NCI-H1092 treated with DMSO at 0.1 percent for 48 hours (cell line): ENCODE measurements at places on chromosomes 6 and 20.

- peak; percentile 5 for DNase-seq
Observed at GRCh38 chr20:51412951-51413481, 129.5 kb downstream of the NFATC2 start.

DNA sequence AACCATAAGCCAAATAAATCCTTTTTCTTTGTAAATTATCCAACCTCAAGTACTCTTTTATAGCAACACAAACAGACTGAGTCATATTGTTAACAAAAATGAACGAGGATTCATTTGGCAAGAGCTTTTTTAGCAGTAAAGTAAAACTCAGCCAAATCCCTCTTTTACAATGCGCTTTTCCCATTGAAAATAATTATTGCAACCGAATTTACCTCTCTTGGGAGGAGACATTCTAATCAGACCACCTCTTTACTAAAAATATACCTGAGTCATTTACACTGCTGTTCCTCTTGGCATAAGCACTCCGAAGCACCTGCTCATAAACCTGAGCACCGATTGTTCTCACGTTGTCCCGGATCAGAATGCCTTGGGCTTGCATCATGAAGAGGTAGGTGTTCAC, 57.4 kb downstream of the B4GALT5 start:
- no peak for DNase-seq

DNA sequence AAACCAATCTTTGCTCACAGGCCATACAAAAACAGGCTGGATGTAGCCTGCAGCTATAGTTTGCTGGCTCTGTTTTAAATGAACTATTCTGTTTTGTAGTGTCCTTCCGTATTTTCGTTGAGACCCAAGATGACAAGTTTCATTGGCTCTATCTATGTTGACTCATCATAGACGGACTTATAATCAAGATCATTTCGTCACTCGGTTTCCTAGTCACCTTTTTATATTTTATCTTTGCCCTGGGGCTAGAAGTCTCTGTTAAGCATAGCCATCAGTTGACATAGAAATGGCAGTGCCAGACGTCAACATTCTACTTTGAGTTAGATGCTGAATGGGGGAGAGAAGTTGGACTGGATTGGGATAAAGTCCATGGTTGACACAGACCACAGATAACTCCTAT, 4.8 kb downstream of the PLEKHG1 start:
- no peak for DNase-seq

DNA sequence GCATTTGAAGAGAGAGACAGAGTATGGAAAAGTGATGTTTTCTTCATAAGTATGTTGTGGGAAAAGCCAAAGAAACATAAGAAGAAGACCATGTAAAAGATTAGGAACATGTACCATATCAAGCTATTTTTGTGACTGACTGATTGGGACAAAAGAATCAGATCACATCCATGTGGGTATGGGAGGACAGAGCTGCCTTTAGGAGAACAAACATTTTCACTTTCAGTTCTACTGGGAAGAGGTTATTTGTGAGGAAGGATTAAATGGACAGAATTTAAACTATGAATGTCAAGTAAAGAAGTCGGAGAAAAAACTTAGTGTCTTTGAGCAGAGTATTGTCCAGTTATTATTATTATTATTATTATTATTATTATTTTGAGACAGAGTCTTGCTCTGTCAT, 124.4 kb upstream of the HCRTR2 start:
- no peak for DNase-seq

DNA sequence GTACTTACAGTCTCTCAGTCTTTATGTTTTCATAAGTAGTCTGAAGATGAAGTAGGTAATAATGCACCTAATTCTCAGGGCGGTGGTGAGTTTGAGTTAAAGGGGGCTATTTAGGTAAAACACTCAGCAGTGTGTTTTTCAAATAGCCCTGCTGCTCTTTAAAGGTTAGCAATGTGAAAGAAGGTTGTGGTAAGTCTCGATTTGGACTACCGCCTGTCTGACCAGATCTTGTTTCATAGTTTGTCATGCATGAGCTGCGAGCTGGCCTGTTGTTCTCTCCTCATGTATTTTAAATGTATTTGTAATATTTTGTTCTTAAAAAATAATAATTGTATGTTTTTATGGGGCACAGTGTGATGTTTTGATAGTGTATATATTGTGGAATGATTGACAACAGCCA, 340.2 kb downstream of the DHX35 start:
- no peak for DNase-seq

DNA sequence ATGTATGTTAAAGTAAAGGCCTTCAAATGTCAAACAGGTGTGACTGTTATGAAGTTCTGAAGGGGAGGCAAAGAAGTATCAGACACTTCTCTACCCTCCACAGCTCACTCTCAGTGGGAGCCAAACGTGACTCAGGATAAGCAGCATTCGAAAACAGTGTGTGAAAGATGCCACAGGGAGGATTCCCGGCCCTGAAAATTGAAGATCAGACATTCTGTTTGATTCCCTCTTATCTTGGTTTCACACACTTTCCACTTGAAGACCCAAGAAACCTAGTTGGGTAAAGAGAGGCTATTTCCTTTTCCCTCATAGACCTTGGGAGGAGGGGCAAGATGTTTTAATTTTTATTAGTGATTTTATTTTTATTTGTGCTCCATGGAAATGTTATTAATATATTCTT, 164.2 kb upstream of the SUPT3H start:
- DNase-seq, result no peak

DNA sequence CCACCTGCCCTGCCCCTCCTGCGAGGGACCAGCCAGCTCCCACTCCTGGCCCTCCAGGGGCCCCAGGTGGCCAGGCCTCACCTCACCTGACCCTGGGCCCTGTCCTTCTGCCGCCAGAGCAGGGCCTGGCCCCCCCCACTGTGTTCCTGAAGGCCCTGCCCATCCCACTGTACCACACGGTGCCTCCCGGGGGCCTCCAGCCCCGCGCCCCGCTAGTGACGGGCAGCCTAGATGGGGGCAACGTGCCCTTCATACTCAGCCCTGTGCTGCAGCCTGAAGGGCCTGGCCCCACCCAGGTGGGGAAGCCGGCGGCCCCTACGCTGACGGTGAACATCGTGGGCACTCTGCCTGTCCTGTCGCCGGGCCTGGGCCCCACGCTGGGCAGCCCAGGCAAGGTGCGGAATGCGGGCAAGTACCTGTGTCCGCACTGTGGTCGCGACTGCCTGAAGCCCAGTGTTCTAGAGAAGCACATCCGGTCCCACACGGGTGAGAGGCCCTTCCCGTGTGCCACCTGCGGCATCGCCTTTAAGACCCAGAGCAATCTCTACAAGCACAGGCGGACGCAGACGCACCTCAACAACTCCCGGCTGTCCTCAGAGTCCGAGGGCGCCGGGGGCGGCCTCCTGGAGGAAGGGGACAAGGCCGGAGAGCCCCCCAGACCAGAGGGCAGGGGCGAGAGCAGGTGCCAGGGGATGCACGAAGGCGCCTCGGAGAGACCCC, 27.6 kb downstream of the ZNF831 start:
- DNase-seq, result no peak

- no peak for DNase-seq
Observed at GRCh38 chr6:142058551-142059290, 74.0 kb upstream of the GJE1 start.

DNA sequence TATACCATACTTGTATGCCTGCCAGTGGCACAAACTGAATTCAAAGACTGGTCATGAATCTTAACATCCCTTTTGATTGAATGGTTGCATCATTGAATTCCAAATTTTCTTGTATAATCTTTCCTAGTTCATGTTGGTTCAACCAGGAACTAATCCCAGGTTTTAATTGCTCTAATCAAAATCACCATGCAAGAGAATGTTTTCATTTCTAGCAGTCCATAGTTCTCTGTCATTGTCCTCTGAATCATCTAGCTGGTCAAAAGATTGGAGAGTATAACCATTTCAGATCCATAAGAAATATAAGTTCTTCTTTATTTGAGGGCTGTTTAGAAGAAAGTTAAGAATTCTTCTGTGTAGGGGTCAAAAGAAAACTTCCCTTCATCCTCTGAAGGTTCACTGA, 57.2 kb downstream of the ZNF292 start:
- no peak for DNase-seq

DNA sequence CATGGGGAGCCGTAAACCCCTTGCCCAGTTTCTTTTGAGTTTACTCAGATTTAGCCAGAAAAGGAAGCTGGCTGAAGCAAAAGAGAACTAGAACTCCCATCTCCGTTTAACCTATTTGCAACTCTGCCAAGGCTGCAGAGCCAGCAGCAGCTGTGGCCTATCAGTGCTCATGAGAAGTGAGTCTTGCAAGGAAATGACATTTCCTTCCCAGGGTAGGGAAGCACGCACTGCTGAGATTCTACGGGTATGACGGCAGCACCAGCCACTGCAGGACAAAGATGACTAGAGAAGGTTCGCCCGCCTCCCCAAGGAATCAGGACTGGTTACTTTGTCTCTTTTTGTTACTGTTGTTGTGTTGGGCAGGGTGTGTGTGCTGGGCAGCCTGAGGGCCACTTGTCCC, 47.6 kb downstream of the PPP1R3G start:
- no peak for DNase-seq

DNA sequence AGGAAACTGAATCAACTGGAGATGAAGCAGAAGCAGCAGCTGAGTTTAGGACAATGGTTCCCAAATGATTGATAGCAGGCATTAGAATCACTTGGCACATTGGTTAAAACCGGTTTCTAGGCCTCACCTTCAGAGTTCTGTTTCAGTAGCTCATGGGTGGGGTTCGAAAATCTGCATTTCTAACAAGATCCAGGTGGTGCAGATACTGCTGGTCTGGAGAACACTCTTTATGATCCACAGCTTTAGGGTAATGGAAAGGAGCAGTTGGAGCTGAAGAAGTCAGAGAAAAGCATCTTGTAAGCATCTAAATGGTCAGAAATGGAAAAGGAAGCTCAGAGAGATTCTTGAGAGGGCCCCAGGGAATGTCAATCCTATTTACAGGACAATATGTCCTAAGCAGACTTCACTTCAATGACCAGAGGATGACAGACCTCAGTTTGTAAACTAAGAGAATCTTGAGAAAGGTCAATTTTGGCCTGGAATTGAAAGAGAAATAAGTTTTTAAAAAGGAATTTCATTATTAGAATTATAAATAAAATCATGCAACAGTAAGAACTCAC, 8.5 kb downstream of the TSPYL1 start:
- DNase-seq, result no peak

DNA sequence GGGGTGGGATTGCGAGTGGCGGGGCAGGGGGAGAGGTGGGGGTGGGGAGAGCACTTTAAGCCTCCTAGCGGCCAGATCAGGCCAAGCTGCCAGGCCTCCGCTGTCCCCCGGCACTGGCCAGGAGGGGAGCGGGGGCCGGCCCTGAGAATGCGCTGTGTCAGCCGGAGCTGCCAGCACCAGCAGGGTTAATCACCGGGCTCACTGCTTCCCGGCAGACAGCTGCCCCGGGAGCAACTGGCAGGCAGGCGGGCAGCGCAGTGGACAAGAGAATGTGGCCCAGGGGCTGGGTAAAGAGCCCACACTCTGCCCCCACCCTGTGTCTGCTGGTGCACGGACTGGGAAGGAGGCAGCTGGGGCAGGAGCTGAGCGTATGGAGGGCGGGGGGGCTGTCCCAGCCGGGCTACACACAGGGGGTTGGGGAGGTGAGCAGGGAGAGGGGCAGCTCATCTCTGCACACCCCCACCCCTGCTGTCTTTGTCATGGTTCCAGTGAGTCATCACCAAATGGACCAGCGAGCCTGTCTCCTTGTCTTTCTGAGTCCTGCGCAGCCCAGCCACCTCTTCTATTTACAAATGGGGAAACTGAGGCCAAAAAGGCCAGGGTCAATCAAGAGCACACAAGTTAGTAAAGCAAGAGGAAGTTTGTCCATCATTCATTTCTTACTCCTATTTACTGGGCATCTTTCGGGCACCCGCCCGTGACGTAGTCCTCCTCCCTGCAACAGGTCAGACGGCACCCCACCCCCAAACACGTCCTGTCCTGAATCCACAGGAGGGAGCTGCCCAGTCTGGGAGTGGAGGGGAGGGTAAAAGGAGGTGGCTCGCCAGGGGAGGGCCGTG, 2.1 kb upstream of the LAMA5 start:
- no peak for DNase-seq

DNA sequence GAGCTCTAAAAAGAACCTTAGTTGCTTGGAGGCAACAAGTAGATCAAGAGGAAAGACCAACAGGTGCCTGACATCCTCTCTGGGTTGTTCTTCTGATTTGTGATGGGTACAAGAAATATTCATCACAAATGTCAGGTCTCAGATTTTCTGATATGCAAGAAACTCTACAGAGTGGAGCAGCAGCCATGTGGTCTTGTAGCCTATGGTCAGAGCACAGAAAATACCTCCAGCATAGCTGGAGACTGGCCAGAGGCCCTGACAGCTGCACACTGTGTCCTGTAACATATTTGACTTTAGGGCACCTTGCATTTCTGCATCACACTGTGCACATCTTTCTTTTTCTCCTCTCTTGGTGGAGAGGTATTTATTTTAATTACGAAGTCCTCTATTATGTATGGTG, 116.3 kb downstream of the GMPR start:
- DNase-seq, result no peak

DNA sequence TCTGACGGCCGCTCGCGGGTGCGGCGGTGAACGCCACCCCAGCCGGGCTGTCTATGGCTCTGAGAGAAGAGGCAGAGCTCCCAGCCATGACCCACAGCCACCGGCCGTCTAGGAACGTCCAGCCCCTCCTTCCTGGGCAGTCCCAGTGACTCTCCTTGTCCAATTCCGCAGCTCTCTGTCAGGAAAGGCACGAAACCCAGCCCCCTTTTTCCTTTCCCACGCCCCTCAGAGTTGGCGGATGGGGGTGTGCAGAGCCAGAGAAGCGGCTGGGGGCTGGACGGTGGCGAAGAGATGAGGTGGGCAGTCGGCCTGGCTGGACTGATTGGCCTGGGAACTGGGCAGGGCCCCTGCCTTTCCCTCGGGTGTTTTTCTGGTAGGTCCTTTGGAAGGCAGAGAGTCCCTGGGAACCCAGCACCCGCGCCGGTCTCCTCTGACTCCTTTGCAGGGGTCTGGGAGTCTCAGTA, 1.5 kb downstream of the EBF4 start:
- no peak for DNase-seq

DNA sequence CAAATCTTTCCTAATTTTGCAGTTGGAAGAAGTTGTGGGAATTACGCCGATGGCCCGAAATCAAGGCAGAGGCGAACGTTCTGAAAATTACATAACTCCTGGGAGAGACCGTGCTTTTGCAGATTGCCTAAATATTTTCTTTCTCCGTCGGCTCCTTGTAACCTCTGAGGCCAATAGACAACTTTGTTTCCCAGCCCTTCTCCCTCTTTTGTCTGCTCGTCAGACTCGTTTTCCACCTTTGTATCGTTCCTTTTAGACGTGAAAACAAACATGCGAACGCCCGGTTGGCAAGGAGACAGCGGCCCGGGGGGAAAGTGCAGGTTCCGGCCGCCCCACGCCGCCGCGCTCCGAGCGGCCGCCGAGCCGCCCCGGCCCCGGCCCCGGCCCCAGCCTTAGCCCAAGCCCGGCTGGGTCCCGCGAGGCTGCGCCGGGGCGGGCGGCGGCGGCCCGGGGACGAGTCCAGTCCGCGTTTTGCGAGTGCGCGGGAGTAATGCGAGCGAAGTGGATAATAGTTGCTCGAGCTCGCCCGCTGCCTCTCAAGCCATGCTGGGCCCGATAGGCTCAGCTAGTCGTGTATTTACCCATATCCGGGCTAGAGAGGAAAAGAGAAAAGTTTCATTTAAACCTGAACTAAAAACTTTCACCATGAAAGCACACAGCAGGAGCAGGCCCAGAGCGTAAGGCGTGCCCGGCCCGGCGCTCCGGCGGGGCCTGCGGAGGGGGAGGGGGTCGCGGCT, at the start of gene ARID1B:
TSS of gene ARID1B (plus strand) at position 539 of the 737 bp plus-strand sequence. CDS start 303 bp downstream, outside the sequence.
- peak; percentile 74 for DNase-seq

GRCh38 chr6:109008537-109009235, 86.0 kb downstream of the SESN1 start:
- peak; percentile 7 for DNase-seq
